RPMI8226 (cell line): ENCODE measurements at places on chromosomes 2 and 18.

DNA sequence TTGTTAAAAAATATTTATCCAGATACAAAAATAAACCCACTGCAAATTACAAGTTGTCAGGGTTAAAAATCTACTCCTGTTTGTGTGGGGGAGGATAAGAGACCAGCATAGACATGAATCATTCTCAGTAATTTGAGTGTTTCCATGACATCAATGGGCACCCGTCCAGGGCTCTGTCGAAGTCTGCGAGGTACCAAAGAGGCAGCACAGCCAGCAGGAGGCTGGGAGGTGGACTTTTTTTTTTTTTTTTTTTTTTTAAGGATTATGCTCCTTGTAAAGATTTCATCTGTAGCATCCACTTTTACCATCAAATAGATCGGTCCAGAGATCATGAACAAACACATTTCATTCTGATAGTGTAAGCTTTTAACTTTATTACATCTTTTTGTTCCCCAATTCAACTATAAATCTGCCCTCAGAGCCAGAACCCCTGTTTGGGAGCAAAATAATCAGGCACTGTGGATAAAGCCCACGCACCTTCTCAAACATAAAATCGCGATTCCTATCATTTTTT lies 182.0 kb downstream of the TCF4 start:
- no peak for DNase-seq

GRCh38 chr2:136718273-136718672 lies 47.1 kb upstream of the THSD7B start:
- no peak for DNase-seq

- no peak for DNase-seq
These were observed 598.5 kb downstream of the CNTNAP5 start for GRCh38 chr2:124623560-124623959.

GRCh38 chr2:150595803-150596470 lies 108.5 kb upstream of the RND3 start:
- DNase-seq: no peak

- no peak for DNase-seq
These were observed 247.3 kb downstream of the LPIN1 start for GRCh38 chr2:11993749-11994148.

DNA sequence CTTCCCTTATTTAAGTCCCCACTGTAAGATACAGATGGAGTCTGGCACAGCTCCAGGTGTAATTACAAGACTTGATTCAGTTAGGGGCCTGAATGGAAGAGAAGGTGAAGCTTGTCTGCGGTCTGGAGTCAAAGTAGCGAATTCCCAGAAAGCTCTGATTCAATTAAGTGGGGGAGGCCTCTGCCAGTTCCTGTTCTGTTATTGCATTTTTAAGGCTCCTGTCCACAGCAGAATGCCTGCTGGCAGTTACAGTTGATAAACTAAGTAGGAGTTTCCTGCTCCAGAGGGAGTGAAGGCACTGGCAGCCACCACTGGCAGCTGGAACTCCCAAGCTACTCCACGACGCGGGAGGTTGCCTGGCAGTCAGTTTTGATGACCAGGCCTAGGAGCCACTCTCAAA lies 181.1 kb downstream of the SOCS6 start:
- DNase-seq: no peak

DNA sequence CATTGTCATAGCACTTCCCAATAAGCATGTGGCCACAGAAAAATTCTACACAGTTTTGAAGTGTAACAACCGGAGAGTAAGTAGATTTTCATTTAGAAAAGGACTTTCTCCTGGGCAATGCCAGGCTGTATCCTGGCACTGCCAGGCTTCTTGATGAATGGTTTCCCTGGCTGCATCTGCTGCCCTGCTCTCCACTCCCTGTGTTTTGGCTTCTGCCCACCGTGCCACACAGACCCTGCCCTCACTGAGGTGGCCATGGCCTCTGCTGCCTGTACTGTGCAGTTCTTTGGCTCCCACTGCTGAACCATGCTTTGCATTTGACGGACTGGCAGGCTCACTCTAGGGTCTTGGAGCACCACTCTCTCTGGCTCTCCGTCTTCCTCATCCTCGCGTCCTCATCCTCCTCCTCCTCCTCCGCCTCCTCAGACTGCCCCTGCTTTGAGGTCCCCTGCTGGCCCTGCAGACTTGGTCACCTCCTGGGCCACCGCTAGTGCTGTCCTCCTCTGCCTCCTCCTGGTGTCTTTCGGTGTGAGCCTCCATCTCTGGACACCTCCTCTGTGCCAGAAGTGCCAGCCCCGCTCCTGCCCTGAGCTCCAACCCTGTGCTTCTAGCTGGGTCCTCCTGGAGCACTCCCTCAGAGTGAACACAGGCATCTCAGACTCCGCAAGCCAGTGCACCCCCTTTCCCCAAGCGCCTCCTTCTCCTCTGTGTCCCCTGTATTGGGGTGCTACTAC lies 45.9 kb upstream of the CNGA3 start:
- no peak for DNase-seq

DNA sequence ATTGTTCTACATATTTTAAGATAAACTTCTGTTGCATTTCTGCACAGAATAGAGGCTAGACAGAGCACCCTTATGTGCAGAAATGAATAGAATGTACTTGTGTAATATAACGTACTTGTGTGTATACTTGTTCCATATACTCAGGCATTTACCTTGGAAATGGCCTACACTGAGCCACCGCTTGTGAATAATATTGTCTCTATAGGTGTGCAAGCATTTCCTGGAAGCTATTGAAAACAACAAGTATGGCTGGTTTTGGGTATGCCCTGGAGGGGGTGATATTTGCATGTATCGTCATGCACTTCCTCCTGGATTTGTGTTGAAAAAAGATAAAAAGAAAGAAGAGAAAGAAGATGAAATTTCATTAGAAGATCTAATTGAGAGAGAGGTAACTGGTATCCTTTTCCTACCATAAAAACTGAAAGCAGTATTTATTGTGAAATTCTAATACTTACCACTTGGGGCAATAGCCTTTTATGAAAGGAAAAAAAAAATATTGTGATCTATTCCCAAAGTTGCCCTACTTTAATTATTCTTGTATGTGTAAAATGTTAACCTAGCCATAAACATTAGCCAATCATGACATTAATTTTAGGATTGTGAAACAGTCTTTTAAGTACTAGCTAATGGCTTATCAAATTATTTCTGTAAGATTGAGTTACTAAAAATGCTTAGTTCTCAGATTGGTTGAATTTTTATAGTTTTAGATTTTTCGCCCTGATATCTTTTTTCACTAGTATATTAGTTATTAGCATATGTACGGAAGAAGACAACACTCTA lies 18.0 kb downstream of the ZC3H15 start:
- DNase-seq: peak; percentile 20

GRCh38 chr2:60945341-60945740 lies 64.0 kb downstream of the REL start:
- no peak for DNase-seq

- peak; percentile 52 for DNase-seq
These were observed 73.0 kb upstream of the KCTD1 start for GRCh38 chr18:26621161-26622026.

GRCh38 chr2:48728295-48728694 lies 27.2 kb downstream of the LHCGR start:
- no peak for DNase-seq

DNA sequence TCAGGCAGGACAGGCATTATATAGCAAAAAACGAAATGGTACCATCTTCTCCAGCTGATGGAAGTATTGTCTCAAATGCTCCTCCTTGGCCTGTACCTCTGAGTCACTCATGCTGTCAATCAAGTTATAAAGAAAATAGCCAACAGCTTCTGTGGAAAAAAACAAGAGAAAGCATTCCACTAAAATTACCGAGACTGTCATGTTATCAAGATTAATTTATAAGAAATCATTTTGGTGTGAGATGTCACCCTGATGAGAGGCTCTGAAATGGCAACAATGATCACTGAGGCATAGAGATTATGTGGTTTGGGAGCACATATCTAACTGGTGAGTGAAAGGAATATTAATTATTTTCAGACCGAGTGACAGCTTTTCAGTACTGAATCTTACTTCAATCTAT lies 47.4 kb downstream of the LRPPRC start:
- DNase-seq: no peak

GRCh38 chr2:65199166-65199565 lies 28.5 kb upstream of the ACTR2 start:
- no peak for DNase-seq

DNA sequence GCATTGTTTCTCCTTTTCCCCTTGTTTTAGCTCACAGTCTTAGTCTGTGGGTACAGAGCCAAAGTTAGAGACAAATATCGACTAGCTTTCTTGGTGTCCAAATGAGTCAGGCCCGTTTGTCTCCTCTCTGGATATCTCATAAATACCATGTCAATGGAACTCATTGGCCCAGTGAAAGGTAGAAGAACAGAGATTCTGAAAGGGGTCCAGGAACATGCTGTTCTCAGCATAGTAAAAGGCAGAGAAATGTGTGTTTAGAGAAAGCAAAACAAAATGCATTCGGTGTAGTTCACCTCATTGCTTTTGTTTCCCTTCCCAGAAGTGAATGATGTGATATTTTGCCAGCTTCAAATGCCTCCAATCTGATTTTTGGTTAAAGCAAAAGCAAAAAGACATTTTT lies 238.6 kb upstream of the SLC8A1 start:
- no peak for DNase-seq

GRCh38 chr2:73018188-73018825 lies 53.2 kb downstream of the SFXN5 start:
- no peak for DNase-seq

GRCh38 chr2:226658555-226658954 lies 141.1 kb downstream of the IRS1 start:
- no peak for DNase-seq

DNA sequence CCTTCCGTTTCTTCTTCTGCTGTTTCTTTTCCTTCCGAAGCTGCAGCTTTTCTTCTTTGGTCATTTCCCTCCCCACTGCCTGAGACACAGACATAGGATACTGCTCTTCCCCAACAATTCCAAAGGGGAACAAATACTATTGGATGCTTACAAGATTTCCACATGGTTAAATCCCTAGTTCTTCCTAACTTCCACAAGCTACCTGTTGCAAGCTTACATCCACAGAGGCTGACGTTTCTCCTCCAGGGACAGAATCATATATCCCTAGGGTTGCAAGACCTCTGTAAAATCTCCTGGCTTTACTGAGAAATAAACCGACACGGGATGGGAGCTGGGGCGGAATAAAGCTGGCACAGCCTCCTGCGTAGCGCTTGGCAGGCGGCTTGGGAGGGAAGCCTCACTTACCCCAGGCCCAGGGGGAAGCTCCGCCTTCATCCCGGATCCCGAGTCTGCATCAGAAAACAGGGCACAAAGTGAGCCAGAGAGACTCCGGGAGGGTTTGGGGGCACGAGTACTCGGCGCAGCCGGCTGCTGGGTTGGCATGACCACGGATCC lies 590 bp downstream of the EIF2B4 start:
- no peak for DNase-seq

GRCh38 chr2:102438111-102438510 lies 15.2 kb downstream of the IL18RAP start:
- DNase-seq: no peak

DNA sequence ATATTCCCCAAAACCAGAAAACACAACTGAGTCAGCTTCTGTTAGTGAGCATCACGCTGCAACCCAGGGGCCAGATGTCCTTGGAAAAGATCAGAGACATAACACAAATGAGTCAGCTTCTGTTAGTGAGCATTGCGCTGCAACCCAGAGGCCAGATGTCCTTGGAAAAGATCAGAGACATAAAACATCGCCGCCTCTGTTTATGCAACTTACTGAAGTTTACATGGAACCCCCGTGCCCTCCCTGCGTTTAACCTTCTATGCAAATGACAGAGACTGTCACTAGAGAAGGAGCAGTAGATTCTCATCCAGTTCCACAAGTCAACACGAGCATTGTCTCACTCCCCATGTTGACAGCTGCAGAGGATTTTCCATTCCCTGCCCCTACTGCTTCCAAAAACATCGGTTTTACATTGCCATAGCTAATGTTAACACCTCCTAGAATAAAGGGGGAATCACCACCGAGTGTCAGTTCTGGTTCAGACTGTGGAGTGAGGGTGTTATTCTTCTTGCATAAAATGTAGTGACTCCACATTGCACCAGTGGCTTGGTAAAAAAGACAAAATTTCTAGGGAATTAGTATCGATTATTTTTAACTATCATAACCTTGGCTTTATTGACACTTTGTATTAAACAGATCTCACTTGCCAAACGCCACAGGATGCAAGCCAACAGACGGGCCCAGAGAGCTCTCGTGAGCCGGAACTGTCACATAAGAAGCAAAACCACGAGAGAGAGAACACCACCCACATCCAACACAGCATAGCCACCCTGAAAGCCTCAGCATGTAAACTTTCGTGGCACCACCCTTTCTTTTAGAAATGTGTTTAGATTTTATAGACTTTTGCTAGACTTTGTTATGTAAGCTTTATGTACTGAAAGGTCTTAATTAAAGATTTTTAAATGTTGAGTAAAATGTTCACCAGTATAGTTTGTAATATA lies 87.7 kb downstream of the SH3YL1 start:
- DNase-seq: no peak
